ENCODE measurements at places on chromosomes 1 and 21. TPM values are rescaled to one million over a fixed set of nuclear protein-coding genes. Genes with fewer than 3 reads are reported as not detected.

- no peak for DNase-seq
- H3K4me3 ChIP-seq = no peak overlapping the region
- no peaks in the 10 kb centered on the region for H3K27me3 ChIP-seq
- H3K27ac ChIP-seq = no peak overlapping the region
- H3K4me1 ChIP-seq = peaks cover 9% of the 10 kb centered on the region
- H3K36me3 ChIP-seq = no peaks in the 10 kb centered on the region
Measured at GRCh38 chr1:25675729-25676476, 59.3 kb downstream of the MAN1C1 start.

DNA sequence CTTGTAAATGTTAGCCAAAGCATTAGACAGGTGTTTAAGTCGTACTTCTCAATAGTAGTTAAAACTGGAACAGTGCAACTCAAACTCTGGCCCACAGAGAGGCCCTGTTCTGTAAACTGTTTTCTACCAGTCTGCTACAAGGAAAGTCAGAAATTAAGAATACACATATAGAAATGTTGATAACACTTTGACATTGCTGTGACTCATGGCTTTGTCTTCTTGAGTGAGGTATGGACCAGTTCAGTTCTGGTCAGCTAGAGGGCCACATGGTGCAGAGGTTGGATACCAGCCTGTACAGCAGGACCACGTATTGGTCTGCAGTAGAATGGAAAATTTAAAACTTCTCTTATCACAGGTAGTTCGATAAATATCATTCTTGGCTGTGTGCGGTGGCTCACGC is 22.3 kb downstream of the ZBTB8B start:
- no peak for DNase-seq
- H3K36me3 ChIP-seq = no peaks in the 10 kb centered on the region
- no peak overlapping the region for H3K27ac ChIP-seq
- H3K27me3 ChIP-seq = no peaks in the 10 kb centered on the region
- H3K4me1 ChIP-seq = no peaks in the 10 kb centered on the region
- H3K4me3 ChIP-seq = no peak overlapping the region

Gene CSF3R
- 0.42 TPM for total RNA-seq

DNA sequence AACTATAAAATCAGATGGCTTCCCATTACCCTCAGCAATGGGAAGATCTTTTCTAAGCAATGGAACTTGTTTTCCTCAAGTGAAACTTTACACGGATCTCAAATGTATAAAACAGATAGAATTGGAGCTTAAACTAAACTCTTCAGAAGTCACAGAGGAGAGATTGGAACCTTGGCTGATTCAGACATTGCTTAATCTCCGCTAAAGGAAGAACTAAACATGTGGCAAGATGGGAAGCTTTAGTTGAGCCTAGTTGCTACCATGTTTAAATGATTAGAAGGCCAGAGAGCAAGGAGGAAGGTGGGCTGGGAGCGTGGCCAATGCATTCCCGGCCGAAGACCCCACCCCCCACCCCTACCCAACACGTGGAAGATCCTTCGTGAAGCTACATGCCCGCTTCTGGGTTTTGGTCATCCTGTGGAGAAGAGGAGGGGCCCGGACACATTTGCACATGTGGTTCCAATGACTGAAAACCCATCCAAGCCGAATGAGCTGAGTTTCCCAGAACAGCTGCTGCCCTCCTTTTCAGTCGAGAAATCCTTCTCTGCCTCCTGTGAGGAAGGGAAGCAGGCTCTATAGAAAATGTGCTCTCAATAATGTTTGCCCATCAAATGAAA is 164.3 kb downstream of the MIS18A start:
- H3K27me3 ChIP-seq = no peaks in the 10 kb centered on the region
- DNase-seq = no peak
- no peaks in the 10 kb centered on the region for H3K36me3 ChIP-seq
- H3K27ac ChIP-seq = no peak overlapping the region

Gene SH2D5
- total RNA-seq = 0.79 TPM

DNA sequence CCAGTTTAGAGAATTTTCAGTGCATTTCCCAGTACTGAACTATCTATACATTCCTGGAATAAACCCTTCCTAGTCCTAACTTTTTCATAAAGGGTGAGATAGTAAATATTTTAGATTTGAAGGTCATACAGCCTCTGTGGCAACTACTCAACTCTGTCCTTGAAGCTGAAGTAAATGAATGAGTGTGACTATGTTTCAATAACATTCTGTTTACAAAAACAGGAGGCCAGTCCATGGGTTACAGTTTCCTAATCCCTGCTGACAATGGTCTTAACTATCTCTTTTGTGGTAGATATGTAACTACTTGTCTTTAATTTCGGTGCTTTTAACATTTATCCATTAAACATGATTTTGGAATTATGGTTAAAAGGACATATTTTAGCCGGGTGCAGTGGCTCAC is 4.3 kb downstream of the ZNF684 start:
- H3K4me3 ChIP-seq = no peak overlapping the region
- no peak for DNase-seq
- no peak overlapping the region for H3K27ac ChIP-seq
- H3K36me3 ChIP-seq = no peaks in the 10 kb centered on the region
- H3K27me3 ChIP-seq = no peaks in the 10 kb centered on the region

Gene NHLH1
- total RNA-seq = 0.19 TPM

- peaks cover 74% of the 10 kb centered on the region for H3K4me1 ChIP-seq
- peak overlapping the region; percentile 100 for H3K4me3 ChIP-seq
- no peaks in the 10 kb centered on the region for H3K27me3 ChIP-seq
Measured at GRCh38 chr1:228083871-228084278, 1.4 kb downstream of the ARF1 start.

Gene C1QTNF12
- 1.7 TPM for total RNA-seq

DNA sequence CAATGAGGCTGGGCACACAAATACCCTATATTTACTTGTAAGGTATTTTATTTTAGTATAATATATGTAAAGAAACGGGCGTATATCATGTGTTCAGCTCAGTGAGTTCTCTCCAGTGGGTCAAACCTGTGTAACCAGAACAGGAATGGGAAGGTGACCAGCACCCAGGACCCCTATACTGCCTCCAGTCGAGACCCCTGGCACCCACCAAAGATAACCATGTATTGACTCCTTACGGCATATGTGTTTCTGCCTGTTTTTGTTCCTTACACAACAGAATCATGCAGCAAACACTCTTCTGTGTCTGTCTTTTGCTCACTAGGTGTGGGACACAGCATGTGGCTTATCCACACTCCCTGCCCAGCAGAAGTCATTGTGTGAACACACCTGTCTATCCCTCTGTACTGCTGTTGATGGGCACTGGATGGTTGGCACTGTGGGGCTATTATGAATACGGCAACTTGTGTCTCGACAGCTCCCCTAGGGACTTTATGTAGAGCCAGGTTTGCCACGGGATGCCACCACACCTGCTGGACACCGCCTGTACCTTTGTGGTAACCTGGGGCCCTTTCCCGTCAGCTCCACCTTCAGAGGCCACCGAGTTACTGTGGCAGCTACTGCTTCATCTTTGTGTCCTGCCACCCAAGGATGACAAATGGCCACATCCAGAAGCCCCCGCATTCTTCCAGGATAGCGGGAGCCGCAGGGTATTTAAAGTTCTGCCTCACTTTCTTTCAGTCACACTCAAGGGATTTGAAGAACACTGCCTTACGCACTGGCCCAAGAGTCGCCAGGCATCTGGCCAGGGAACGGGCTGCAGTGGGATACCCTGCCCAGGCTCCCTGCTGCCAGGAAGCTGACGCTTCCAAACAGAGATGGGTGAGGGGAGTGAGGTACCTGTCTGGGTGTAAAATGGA is 23.5 kb upstream of the C2CD2 start:
- H3K4me3 ChIP-seq = no peak overlapping the region
- no peak for DNase-seq
- H3K27me3 ChIP-seq = no peaks in the 10 kb centered on the region
- H3K36me3 ChIP-seq = no peaks in the 10 kb centered on the region

GRCh38 chr1:20399606-20400180 is 86.3 kb downstream of the CAMK2N1 start:
- DNase-seq = no peak
- no peaks in the 10 kb centered on the region for H3K36me3 ChIP-seq
- H3K27me3 ChIP-seq = no peaks in the 10 kb centered on the region
- H3K4me1 ChIP-seq = no peaks in the 10 kb centered on the region
- no peak overlapping the region for H3K4me3 ChIP-seq
- no peak overlapping the region for H3K27ac ChIP-seq

DNA sequence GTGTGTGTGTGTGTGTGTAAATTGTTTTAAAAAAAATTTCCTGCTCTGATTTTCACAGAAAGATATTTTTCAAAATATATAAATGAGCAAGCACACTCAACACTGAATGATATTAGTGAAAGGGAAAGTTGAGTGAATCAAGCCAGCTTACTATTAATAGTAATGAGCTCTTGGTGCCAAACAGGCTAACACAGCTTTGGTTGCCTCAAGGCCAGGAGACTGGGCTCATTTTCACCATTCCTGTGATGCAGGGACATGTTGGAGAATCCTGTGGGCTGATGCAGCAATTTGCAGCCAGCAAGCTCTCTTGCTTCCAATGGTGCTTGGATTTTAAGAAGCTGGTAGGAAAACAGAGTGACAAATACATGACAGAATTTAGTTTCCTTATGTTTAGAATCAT is 30.2 kb downstream of the PLA2G4A start:
- H3K27ac ChIP-seq = peak overlapping the region; percentile 22
- no peaks in the 10 kb centered on the region for H3K27me3 ChIP-seq
- no peak for DNase-seq

DNA sequence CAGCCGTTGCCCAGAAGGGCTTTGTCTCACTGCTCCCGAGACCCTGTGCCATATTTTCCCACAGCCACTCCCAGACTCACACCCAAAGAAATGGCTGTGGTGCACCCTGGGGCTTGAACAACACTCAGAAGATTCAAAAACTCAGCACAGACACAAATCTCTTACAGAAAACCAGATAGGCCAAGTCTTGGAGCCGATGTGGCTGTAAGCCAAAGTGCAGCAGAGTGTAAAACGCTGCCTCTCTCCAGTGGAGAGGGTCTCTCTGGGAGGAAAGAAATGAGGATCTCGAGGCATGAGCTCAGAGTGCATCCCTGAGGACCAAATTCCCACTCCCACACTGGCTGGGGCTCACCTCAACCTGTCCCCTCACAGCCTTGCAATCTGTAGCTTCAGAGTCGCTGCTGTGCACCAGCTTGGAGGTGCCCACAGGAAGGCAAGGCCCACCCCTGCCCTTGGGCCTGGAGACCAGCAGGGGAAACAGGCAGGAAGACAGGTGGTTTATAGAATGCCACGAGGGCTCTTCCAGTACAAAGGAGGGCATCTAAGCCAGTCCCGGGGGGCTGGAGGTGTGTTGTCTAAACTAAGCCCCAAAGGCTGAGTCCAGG is 171.3 kb upstream of the AJAP1 start:
- no peaks in the 10 kb centered on the region for H3K27me3 ChIP-seq
- H3K27ac ChIP-seq = no peak overlapping the region
- DNase-seq = no peak
- no peaks in the 10 kb centered on the region for H3K4me1 ChIP-seq
- H3K4me3 ChIP-seq = no peak overlapping the region

Gene ELAPOR1
- total RNA-seq = 0.57 TPM

GRCh38 chr1:116291024-116291423 is 82.0 kb upstream of the ATP1A1 start:
- H3K4me1 ChIP-seq = peaks cover 27% of the 10 kb centered on the region
- H3K36me3 ChIP-seq = no peaks in the 10 kb centered on the region
- no peaks in the 10 kb centered on the region for H3K27me3 ChIP-seq
- no peak overlapping the region for H3K4me3 ChIP-seq
- peak overlapping the region; percentile 65 for H3K27ac ChIP-seq

Gene ZNF683
- not detected for total RNA-seq

GRCh38 chr21:31530897-31531705 is 128.4 kb upstream of the SOD1 start:
- H3K27ac ChIP-seq = no peak overlapping the region
- H3K36me3 ChIP-seq = no peaks in the 10 kb centered on the region
- H3K27me3 ChIP-seq = no peaks in the 10 kb centered on the region
- no peak for DNase-seq
- no peak overlapping the region for H3K4me3 ChIP-seq
- peaks cover 15% of the 10 kb centered on the region for H3K4me1 ChIP-seq

- DNase-seq = no peak
- H3K36me3 ChIP-seq = no peaks in the 10 kb centered on the region
- H3K27ac ChIP-seq = no peak overlapping the region
- H3K27me3 ChIP-seq = no peaks in the 10 kb centered on the region
- no peak overlapping the region for H3K4me3 ChIP-seq
Measured at GRCh38 chr1:53646732-53647131, 92.2 kb downstream of the GLIS1 start.

DNA sequence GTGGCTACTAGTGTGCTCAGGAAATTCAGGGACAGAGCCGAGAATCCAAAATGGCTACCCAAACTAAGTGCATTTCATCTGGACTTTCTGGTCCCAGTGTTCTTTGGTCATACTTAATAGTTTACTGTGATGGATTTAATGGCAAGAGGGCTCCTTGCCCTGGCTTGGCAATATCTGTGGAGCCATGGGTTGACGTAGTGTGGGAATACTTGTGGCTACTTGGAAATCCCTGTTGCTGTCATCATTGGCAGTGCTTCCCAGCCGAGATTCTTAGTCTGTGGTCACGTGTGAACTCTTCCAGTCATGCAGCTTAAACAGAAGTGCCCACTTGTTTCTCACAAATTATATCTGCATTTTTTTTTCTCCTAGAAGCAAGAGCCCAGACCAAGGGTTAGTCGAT is 198.9 kb downstream of the HS2ST1 start:
- no peaks in the 10 kb centered on the region for H3K27me3 ChIP-seq
- H3K4me3 ChIP-seq = no peak overlapping the region
- no peaks in the 10 kb centered on the region for H3K36me3 ChIP-seq

Gene PEX19
- 25.0 TPM for total RNA-seq

- DNase-seq = no peak
- peak overlapping the region; percentile 72 for H3K27ac ChIP-seq
- no peaks in the 10 kb centered on the region for H3K27me3 ChIP-seq
- H3K4me3 ChIP-seq = peak overlapping the region; percentile 76
Measured at GRCh38 chr21:45541221-45542039, 810 bp downstream of the SLC19A1 start.

- no peak overlapping the region for H3K27ac ChIP-seq
- no peak overlapping the region for H3K4me3 ChIP-seq
- DNase-seq = no peak
- no peaks in the 10 kb centered on the region for H3K27me3 ChIP-seq
- H3K4me1 ChIP-seq = no peaks in the 10 kb centered on the region
Measured at GRCh38 chr21:25368531-25368930, 238.8 kb downstream of the MRPL39 start.

Gene COL24A1
- 0.15 TPM for total RNA-seq

GRCh38 chr21:25457411-25457810 is 149.9 kb downstream of the MRPL39 start:
- no peaks in the 10 kb centered on the region for H3K36me3 ChIP-seq
- H3K27me3 ChIP-seq = no peaks in the 10 kb centered on the region
- no peak overlapping the region for H3K27ac ChIP-seq
- H3K4me1 ChIP-seq = peaks cover 11% of the 10 kb centered on the region

- DNase-seq = no peak
- no peak overlapping the region for H3K27ac ChIP-seq
- no peaks in the 10 kb centered on the region for H3K4me1 ChIP-seq
- H3K4me3 ChIP-seq = no peak overlapping the region
- no peaks in the 10 kb centered on the region for H3K27me3 ChIP-seq
- H3K36me3 ChIP-seq = no peaks in the 10 kb centered on the region
Measured at GRCh38 chr21:37828556-37828955, 87.7 kb downstream of the KCNJ6 start.

Gene SLC16A4
- total RNA-seq = 4.5 TPM

Measured in esophagus squamous epithelium (tissue), 5 donors.